Stimulated activated CD4-positive, alpha-beta T cell treated with anti-CD3 and anti-CD28 coated beads, Interleukin-4, amount 100 ng/mL, for 4 hours (primary cell): ENCODE measurements at places on chromosomes 11 and 22.

GRCh38 chr11:32526760-32527159, 56.9 kb upstream of the EIF3M start:
- DNase-seq, result no peak

DNA sequence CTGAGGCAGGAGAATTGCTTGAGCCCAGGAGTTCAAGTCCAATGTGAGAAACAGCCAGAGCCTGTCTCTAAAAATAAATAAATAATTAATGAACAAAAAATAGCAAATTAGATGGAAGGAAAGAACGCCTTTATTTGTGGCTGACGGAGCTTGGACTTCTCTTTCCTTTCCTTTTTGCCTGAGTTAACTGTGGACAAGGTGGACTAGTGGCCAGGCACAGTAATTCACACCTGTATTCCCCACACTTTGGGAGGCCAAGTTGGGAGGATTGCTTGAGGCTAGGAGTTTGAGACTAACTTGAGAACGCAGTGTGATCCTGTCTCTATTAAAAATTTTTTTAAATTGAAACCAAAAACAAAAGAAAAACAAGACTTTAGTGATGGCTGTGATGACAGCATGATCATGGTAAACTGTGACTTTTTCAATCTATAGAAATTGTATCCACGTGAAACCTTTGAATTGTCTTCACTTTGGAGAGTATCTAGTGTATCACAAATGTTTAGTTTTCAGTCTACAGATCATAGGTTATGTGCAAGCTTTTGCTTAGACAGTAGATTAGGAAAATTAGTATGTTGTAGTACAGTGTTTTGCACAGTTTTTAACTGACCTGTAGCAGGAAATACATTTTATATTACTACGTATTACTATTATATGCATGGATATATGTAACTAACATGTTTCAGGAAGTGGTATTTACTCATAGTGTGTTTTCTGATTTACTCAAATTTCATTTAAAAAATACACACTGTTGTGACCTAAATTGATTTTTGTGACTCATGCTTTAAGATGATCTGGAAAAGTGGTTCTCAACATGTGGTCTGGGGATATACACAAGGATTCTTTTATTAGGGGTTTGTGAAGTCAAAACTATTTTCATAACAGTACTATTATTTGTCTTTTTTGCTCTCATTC, 42.1 kb downstream of the KDM2A start:
- no peak for DNase-seq

DNA sequence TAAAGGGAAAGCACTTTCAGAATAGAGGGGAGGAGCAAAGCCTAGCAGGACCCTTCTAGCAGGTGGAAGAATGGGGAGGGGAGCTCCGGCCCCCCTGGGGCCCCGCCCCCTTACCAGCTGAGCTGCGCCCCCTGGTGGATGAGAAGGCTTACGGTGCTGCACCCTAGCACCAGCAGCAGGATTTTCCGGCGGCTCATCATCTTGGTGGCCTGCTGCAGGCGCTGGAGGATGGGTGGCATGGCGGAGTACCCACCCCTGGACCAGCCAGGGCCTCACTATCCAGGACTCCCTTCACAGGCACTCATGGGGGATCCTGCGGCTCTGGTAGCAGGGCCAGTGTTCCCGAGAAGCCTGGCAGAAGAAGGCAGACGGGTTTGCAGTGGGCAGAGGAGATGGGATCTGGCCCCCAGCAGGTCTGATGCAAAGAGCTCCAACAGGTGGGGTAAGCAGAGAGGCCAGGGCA, 3.8 kb downstream of the GAL3ST3 start:
- peak; percentile 76 for DNase-seq

- DNase-seq, result no peak
Observed at GRCh38 chr11:14237444-14237961, 121.5 kb downstream of the RRAS2 start.

GRCh38 chr11:62791501-62792201, at the start of gene TMEM223:
TSS of gene TMEM223 (minus strand) at chr11:62792006. CDS start at chr11:62791994, 12 bp downstream.
- DNase-seq, result peak; percentile 87

DNA sequence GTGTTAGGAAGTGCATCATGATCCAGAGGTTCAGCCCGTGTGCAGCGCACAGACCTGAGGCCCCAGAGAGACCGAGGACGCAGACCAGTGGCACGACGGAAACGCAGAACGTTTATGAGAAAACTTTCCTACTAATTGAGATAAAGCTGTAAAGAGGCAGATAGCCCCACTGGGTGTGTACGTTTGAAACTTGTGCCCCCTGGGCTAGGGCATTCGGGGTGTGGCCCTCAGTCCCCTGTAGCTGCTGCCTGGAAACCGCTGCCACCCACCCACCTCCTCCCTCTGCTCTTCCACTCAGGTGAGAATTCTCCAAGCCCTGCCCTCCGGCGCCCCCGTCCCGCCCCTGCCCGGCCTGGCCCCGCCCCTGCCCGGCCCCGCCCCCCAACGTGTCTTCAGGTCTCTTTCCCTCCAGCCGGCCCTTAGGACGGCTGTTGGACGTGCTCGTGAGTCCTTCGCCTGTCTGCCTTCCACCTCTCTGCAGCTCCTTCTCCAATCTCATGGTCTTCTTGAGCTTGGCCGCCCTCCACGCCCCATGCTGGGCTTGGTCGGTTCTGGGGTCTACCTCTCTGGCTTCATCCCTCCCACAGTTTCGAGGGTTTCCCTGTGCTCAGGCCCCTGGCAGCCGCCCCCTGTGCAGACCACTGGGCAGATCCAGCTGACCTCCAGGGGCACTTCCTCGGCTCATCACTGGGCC, 12.1 kb downstream of the MAPK8IP2 start:
- no peak for DNase-seq

- DNase-seq, result no peak
Observed at GRCh38 chr11:11923828-11924227, 82.1 kb downstream of the USP47 start.

GRCh38 chr11:29231586-29231985, 785.2 kb downstream of the KCNA4 start:
- no peak for DNase-seq

- no peak for DNase-seq
Observed at GRCh38 chr11:2902784-2903671, 17.5 kb upstream of the CDKN1C start.

- no peak for DNase-seq
Observed at GRCh38 chr22:46079861-46080821, 70.2 kb upstream of the PPARA start.

DNA sequence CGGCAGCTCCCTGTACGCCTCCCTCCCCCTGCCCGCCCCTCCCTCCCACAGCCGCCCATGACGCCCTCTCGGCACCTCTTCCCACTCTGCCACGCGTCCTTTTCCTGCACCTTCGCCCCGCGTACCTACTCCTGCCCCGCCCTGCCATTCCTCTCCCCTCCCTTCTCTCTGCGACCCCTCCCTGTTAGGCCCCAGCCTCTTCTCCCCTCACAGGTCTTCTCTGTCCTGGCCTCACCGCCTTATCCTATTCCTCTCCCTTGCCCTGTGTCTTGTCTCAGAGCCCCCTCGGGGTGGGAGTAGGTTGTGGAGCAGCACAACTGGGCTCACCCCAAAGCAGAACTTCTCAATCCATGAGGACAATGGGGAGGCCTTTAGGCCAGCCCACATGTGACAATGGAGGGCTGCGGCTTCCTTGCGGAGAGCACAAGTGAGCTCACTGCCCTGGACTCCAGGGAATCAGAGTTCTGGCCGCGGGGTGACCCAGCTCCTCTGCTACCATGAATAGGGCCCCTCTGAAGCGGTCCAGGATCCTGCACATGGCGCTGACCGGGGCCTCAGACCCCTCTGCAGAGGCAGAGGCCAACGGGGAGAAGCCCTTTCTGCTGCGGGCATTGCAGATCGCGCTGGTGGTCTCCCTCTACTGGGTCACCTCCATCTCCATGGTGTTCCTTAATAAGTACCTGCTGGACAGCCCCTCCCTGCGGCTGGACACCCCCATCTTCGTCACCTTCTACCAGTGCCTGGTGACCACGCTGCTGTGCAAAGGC, 539 bp downstream of the SLC35C1 start:
- DNase-seq, result no peak

GRCh38 chr11:18501629-18502028, 25.1 kb downstream of the TSG101 start:
- no peak for DNase-seq

DNA sequence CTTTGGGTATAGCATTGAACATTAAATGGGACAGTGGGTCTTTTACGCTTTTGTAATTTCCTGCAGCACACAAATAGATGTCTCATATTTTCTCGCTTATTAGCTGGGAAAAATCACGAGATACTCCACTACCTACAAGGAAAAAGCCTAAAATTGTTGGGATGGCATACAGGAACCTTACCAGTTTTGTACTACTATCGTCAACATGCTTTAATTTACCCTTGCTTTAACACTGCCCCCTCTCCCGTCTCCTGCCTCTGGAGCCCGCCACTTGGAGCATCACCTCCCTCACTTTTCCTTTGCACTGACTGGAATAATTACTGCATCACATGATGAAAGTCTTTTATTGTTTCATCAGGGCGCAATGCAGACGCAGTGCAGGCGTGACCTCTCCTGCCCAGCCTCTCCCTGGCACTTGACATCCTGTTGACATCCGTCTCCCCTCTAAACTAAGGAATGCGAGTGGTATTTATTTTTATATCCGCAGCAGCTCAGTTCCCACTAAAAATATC, 1.0 kb upstream of the FNBP4 start:
- DNase-seq, result peak; percentile 2

- no peak for DNase-seq
Observed at GRCh38 chr11:45333001-45333971, 47.1 kb upstream of the SYT13 start.

DNA sequence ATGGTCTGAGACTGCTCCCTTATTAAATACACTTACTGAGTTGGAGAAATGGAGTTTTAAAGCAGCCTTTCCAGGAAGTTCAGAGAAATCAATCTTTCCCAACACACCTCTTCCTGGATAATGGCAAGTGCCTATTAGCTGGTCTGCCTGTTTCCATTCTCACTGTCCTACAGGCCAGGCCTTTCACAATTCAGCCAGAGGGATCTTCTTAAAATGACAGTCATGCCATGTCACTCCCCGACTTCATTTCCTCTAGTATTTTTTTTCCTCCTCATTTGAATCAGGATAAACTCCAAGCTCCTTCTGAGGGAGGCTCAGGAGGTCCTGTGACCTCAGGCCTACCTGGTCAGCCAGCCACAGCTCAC, 62.6 kb downstream of the FDX1 start:
- no peak for DNase-seq

GRCh38 chr11:112159098-112160065, 4.5 kb downstream of the IL18 start:
- DNase-seq, result no peak

DNA sequence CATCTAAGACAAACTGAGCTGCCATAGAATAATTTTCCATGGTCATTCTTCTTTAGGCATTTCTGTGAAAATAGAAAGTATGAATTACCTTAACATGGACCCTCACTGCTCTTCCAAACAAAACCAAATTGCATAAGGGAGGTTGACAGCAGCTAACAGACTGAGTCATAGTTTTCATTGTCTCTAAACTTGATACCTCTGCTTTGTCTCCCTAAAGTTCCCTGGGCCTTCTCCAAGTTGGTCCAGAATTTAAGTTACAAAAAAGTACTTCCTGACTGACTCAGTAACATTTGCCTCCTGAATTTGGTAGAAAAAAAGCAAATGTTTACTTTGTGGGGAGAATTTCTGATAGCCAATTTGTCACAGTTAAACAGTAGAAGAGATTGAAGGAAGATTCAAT, 3.0 kb downstream of the OR8D1 start:
- DNase-seq, result no peak

GRCh38 chr11:1508986-1509385, 22.4 kb upstream of the MOB2 start:
- DNase-seq, result no peak

GRCh38 chr11:87851234-87851633, 324.0 kb downstream of the RAB38 start:
- no peak for DNase-seq

DNA sequence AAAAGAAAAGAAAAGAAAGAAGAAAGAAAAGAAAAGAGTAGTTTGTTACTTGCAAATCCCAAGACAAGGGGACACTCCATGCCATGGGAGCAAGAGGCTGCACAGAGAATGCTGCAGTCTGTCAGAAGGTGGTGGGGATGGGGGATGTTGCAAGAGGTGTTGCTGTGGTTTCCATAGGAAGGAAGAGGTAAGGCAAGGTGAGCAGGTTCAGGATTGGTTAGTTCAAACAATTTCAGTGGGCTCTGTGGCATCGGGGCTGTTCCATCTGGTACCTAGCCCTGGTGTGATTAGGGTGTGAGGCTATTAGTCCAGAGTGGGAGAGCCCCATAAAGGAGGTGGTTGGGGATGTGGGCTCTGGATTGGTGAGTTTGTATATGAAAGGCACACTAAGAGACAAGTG, 172.7 kb downstream of the BCR start:
- DNase-seq, result no peak

DNA sequence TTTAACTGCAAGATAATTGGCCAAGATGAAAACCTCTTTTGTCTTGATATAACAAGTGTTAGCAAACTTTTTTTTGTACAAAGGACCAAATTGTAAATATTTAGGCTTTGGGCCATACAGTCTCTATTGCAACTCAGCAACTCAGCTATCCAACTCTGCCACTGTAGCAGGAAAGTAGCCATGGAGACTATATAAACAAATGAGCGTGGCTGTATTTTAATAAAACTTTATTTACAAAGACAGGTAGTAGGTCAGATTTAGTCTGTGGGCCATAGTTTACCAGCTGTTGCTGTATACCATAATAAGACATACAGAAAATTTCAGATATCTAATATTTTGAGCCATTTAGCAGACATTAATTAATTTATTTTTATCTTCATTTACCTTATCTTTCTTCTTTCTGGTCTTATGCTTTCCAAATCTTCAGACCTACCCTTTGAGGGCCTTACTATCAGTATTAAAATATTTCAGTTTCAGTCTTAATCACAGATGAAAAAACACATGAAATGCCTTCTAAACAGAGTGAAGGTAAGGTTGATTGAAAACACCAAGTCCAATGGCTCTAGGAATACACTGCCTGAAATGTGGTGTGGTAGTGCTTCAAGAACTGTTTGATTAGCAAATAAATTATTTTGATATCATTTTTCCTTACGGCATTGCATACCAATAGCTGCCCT, 256.9 kb upstream of the CTSC start:
- DNase-seq, result no peak

- DNase-seq, result no peak
Observed at GRCh38 chr11:44684859-44685281, 41.9 kb upstream of the TSPAN18 start.

- DNase-seq, result no peak
Observed at GRCh38 chr11:129703846-129704245, 111.8 kb upstream of the TMEM45B start.

- no peak for DNase-seq
Observed at GRCh38 chr22:38415561-38416321, 39.3 kb downstream of the KCNJ4 start.

DNA sequence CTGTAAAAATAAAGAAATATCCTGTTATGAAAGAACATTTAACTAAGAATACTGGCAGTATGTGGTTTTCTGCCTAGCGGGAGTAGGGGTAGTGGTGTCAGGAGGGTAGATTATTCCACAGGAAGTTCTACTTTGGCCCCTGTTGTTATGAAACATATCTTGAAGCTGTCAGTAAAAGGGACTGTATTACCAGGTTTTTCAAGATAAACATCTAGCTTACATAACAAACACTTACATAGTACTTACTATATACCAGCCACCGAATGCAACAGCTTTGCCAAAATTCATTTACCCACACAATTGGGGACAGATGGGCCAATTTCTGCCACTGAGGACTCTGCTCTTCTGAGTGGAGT, 3.7 kb downstream of the TMEM123 start:
- DNase-seq, result no peak

- peak; percentile 48 for DNase-seq
Observed at GRCh38 chr11:36744375-36745168, 146.5 kb upstream of the RAG2 start.

- no peak for DNase-seq
Observed at GRCh38 chr22:19808873-19809478, 45.7 kb downstream of the GNB1L start.

GRCh38 chr11:110032957-110033570, 60.1 kb upstream of the ZC3H12C start:
- DNase-seq, result no peak
